ENCODE measurements at places on chromosomes 4 and X. TPM values are rescaled to one million over a fixed set of nuclear protein-coding genes. Genes with fewer than 3 reads are reported as not detected.

PF4V1 gene
- total RNA-seq: not detected

BGN gene
- 0.30 TPM for total RNA-seq

CXorf49 gene
- not detected for total RNA-seq

RHOXF2B gene
- not detected for total RNA-seq

PAGE2 gene
- total RNA-seq: not detected

MAGEC1 gene
- total RNA-seq: not detected

All from activated T-cell treated with anti-CD3 and anti-CD28 coated beads, Interleukin-2, amount 50 U/mL, for 4 hours (primary cell).